ENCODE measurements at places on chromosomes 12 and 14. TPM values are rescaled to one million over a fixed set of nuclear protein-coding genes. Genes with fewer than 3 reads are reported as not detected.

The LALBA gene
- not detected for polyA plus RNA-seq

- no peak for DNase-seq
Observed at GRCh38 chr14:50882932-50883826, 11.3 kb downstream of the ABHD12B start.

DNA sequence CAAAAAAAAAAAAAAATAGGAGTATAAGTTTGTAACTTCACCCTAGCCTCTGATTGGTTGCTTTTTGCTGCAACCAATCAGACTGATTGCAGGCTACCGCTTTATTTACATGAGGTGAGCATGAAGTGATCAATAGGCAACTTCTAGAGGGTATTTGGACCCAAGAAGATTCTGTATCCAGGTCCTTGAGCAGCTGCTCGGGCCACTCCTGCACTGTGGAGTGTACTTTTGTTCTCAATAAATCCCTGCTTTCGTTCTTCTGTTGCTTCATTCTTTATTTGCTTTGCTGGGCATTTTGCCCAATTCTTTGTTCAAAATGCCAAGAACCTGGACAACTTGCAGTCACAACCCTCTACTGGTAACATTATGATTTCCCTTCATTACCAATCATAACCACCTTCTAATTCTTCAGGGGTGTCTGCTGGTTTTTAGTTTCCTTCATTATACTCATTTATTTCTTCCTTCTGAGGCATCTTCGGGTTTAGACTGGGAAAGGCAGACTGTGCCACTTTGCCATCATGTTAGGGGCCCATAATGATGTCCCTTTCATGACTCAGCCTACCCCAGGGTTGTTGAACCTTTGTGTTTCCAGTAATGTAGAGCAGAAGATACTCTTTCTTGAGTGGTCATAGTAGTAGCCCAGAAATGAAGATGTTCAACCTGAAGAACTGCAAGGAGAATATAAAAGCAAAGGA, 43.4 kb upstream of the LIMA1 start:
- DNase-seq: no peak

The CCDC85C gene
- polyA plus RNA-seq: 30.3 TPM

- DNase-seq: no peak
Observed at GRCh38 chr14:51733147-51733546, 81.4 kb downstream of the FRMD6 start.

DNA sequence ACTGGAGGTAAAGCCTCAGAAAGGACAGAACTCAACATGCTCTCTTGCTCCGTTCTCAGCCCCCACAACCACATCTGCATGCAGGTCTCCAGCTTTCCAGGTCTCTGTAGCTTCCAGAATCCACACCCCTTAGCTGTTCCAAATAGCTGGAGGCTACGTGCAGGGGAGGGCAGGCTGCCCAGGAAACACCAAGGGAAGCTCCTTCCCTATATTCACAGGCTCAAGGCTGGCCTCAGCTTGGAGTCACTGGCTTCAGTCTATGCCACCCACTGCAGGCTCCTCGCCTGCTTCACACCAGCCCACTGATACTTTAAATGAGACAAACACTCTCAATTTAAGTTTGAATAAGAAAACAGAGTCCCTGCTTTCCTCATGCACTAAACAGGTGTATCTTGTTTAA, 73.3 kb downstream of the ASCL4 start:
- no peak for DNase-seq

The PAH gene
- polyA plus RNA-seq: 5.0 TPM

Measured in left renal pelvis (tissue), 4 donors.